Fibroblast of skin of back (primary cell): ENCODE measurements at places on chromosomes 2 and 18.
A peak's percentile ranks its signal among the peaks of the same experiment; 100 is the strongest.

DNA sequence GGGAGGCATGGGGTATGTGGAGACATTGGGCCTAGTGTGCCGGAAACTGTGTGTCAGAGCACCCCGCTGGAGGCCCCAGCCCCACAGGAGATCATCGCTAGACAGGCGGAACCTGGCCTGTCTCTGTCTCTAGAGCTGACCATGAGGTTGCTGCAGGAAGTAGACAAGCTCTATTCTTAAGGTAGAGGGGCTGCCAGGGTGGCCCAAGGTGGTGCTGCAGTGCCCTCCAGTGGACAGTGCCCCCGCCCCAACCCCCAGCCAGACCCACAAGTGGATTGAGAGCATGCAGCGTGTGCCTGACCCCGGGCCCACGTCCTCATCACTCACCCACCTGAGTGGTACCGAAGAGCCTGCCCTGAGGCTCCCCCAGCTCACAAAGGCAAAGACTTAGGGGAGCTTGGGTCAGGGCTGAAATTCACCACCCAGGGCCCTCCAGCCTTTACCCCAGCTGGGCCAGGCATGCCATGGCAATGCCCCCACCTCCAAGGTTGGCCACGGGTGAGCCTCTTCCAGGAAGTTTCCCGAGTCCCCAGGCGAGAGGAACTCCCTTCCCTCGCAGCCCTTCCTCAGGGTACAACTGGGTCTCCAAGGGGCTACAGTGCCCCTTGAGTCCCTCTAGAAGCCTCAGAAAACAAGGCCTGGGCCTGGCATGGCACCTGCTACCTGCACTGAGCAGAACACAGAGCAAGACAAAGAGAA, 155.0 kb downstream of the TTC32 start:
- DNase-seq = no peak

DNA sequence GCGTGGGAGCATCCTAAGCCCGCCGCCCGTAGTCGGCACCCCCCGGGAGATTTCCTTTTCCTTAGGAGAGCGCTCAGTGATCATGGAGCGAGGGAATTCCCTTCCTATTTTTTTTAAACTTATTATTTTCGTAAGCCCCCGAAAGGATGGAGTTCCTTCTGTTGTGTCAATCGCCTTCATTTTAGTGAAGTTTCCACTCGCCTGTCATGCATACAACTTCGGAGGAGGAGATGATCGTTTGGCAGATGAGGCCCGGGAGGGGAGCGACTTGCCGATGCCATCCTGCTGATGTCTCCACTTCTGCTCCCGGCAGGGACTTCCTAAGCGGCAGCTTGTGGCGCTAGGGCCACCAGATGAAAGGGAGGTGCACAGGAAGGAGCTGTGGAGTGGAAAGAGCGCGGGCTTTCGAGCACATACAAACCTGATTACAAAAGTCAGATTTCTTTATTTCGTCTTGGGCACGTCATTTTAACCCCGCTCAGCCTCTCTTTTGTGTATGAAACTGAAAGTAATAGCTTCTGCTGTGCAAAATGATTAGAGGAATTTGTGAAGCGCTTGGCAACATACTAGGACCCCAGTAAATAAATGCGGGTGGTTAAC, at the start of gene ADGRF3:
TSS of gene ADGRF3 (minus strand) at position 336 of the 600 bp plus-strand sequence. CDS start 555 bp downstream, outside the sequence.
- peak; percentile 58 for DNase-seq

DNA sequence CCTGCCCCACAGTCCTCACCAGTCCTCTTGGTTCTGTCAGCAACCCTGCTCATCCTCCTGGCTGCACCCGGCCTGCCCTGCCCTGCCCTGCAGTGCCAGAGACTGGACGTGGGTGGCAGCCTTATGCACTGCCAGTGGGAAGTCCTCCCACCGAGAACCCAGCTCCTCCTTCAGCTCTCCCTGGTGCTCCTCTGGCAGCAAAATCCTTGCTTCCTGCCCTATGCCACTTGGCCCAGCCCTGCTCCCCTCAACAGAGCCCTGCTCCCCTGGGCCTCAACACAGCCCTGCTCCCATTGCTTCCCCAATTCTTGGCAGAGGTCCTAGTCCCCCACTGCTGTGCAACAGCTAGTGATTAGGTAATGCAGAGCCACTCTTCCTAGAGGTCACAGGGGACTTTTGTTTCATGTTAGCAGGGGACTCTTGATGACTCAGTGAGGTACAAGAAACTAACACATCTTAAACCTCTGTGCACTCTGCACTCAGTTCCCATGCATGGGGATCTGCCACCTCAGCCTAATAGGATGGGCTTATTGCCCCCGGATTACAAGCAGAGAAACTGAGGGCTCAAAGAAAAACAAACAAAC, 58.0 kb upstream of the EDAR start:
- no peak for DNase-seq

GRCh38 chr2:80111185-80111584, 193.4 kb downstream of the LRRTM1 start:
- peak; percentile 1 for DNase-seq

GRCh38 chr2:174535757-174536703, 49.2 kb upstream of the GPR155 start:
- no peak for DNase-seq

DNA sequence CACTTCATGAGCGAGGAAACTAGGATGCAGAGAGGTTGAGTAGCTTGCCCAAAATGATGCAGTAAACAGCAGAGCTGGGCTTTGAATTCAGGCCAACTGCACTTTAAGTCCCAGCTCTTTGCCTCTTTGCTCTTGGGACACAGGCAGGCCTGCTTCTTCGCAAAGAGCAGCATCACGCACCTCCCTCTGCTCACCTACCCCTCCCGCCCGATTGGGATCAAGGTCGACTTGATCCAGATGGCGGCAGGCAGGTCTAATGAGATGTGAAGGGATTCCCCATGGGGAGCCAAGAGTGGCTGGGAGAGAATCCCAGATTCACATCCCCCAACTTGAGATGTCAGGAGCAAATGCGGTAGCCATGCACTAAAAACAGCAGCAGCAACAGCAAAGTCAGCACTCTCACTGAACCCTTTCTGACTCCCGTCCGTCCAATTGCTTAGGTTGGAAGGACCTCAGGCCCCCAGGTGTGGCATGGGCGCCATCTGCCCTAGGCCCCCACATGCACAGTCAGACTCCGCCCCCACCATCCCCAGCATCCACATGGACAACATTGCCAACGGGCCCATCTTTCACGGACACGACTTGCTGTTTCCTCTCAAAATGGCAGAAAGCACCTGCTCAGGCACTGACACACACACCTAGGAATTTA, 84.3 kb upstream of the MAP4K4 start:
- DNase-seq = no peak

DNA sequence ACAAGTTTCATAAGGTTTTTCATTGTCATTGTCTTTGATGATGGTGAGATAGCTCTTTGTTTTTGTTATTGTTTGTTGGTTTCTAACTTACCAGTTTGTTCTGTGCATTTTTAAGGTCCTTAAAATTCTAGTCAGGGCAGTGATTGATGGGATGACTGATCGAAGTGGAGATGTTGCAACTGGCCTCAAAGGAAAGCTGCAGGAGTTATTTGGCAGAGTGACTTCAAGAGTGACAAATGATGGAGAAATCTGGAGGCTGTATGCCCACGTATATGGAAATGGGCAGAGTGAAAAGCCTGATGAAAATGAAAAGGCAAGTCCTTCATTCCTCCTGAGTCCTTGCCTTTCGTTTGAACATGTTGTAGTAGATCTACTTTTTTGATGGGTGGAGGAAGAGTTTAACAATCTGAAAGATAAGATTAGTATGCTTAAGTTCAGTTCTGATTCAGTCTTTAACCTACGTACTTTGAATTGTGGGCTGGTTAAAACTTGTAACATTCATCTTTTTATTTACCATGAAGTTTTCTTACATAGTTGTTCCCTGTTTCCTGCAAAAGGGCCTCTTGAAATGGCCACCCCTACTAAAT, 135.8 kb upstream of the LTBP1 start:
- DNase-seq = no peak

GRCh38 chr18:35949903-35950627, 22.4 kb upstream of the RMP24 start:
- DNase-seq = peak; percentile 65

DNA sequence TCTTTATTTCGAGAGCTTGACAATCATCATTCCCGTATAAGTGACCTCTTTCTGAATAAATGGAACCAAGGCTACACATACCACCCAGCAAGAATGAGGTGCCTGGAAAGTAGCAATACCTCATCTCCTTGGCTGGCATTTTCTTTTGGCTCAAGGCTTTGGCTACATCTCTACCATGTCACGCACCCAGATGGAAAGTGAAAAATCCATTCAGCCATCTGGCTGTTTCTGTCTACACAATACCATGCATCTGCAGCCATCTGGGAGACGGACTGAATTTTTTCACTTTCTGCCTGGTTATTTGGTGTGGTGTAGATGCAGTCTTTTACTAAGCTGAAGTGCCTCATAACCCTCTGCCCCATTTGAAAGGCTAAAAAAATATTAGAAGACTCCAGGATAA, 566.9 kb downstream of the BCL11A start:
- no peak for DNase-seq

- no peak for DNase-seq
Observed at GRCh38 chr2:13818002-13818401, 814.5 kb upstream of the LRATD1 start.

DNA sequence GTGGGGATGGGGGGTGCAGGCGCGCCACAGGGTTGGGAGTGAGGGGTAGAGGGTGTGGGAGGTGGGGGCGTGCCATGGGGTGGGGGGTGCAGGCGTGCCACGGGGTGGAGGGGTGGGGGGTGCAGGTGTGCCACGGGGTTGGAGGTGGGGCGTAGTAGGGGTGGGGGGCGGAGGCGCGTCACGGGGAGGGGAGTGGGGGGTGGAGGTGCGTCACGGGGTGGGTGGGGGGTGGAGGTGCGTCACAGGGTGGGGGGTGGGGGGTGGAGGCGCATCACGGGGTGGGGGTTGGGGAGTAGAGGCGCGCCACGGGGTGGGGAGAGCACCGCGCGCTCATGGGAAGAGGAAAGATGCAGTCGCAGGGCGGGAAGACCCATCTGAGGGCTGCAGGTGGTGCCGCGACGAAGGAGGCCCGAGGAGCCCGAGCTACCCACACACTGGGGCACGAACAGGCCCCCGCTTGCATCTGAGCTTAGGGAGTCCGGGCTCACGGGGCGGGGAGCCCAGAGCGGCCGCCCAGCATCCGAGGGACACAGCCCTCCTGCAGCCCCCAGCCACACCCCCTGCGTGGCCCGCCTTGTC, 37.5 kb downstream of the SNED1 start:
- no peak for DNase-seq

DNA sequence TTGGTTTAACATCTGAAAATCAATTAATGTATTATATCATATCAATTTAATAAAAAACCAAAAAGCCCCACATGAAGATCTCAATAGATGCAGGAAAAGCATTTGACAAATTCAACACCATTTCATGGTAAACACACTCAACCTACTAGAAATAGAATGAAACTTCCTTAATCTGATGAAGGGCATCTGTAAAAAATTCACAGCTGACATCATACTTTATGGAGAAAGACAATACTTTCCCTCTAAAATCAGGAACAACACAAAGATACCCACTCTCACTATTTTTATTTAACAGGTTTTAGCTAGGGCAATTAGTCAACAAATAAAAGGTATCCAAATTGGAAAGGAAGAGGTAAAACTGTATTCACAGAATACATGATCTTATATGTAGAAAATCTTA, 303.0 kb upstream of the ZEB2 start:
- no peak for DNase-seq

GRCh38 chr18:35938562-35938961, 33.9 kb upstream of the RMP24 start:
- DNase-seq = no peak

DNA sequence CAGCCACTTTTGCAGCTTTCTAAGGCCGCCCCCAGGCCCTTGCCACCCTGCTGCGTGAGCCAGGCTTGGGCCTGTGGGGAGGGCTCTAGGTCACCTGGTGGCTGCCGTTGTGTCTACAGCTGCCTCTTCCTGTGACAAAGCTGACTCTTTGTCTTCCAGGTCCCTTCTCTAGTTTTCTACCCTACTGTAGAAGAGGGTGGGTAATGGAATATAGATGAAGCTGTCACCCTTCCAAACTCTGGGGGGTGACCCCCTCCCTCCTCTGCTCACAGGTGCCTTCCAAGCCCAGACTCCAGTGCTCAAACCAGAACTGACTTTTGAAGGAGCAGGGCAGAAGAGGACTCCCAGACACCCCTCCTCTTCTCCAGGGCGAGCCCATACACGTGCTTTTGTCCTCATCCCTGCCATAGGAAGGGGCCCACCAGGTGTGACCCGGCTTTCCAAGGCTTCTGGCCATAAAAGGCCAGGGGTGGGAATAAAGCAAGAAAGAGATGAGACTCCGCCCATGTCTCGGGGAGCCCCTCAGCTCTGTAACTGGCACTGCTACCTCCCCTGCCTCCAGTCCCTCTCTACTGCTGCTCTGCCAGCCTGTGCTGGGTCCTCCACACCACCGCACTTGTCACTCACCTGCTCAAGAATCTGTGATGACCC, 17.9 kb upstream of the SDC1 start:
- DNase-seq = no peak

- no peak for DNase-seq
Observed at GRCh38 chr2:168928113-168928831, 27.2 kb downstream of the G6PC2 start.

DNA sequence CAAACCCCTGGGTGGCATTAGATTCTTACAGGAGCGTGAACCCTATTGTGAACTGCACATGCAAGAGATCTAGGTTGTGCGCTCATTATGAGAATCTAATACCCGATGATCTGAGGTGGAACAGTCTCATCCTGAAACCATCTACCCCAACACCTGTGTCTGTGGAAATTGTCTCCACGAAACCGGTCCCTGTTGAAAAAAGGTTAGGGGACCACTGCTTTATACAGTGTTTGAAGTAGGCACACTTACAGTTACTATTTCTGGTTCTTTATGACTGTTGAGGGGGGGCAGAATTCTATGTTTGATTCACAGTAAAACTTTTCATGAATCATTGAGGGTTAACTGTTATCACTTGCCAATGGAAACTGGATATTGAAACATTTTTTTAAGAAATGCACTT, 72.0 kb downstream of the RIF1 start:
- DNase-seq = no peak

DNA sequence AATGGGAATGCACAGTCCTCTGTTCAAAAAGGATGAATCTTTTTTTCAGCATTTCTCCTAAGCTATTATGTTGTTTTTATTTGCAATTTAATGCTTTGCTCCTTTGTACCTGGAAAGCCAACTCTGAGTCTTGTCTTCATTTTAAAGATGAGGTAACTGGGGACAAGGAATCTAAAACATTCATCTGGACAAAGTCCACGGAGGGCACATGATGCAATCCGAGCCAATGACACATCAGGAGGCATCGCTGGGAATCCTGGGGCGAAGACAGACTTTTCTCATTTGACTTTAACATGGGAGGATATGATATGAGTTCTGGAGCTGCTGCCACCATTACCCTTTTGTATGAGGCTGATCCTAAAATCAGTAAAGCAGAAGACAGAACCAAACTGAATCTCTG, 116.5 kb upstream of the REG3G start:
- no peak for DNase-seq

DNA sequence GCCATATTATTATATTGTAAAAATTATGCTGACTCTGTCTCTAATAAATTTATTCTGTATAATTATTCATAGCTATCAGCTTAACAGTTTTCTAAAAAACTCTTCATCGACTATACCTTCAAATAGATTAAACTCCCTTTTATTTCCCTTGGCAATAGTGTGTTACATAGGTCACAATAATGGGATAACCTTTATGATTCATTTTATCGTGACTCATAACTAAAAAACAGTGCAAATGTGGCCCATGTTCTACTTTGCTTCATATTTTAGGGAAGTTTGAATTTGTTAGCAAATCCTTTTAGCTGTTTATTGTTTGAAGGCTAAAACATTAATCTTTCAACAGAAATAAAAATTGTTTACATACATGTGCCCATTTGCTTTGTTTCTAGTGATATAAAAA, 783.2 kb upstream of the CDH2 start:
- peak; percentile 12 for DNase-seq
